Dorsolateral prefrontal cortex (tissue), 122 donors: ENCODE measurements at places on chromosomes 1 and 21.

- peak; percentile 65 for DNase-seq
These were observed at the start of gene VAV3 for GRCh38 chr1:107965110-107965991. Gene VAV3, minus strand, starts transcription at chr1:107965180. Its CDS starts 311 bp downstream, at chr1:107964869.

GRCh38 chr1:154774175-154774855 lies 95.8 kb downstream of the KCNN3 start:
- DNase-seq = no peak

DNA sequence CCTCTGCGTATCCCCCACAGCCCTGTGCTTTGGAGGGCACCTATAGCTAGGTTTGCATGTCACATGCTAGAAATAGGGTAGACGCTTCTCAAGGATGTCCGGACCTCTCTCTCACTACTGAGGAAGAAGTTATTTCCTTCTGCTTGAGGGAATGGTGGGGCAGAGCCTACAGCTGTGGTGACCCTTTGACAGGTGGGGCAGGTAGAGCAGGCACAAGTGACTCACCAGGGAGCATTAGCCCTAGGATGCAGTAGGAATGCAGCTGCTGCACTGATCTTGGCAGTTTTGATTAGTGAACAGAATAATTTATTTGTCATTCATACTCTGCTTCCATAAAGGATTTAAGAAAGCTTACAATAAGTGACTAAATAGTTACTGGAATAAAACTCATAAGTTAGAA lies 129.6 kb upstream of the HOOK1 start:
- DNase-seq = no peak

GRCh38 chr1:119611701-119612113 lies 36.4 kb downstream of the ZNF697 start:
- DNase-seq = peak; percentile 69

GRCh38 chr1:224509907-224510306 lies 75.3 kb upstream of the WDR26 start:
- no peak for DNase-seq

GRCh38 chr1:22281521-22282363 lies 138.8 kb upstream of the WNT4 start:
- DNase-seq = peak; percentile 13

GRCh38 chr21:23522751-23523150 lies 2084.5 kb downstream of the MRPL39 start:
- no peak for DNase-seq

- no peak for DNase-seq
These were observed 5.5 kb upstream of the RGS21 start for GRCh38 chr1:192311281-192311680.

DNA sequence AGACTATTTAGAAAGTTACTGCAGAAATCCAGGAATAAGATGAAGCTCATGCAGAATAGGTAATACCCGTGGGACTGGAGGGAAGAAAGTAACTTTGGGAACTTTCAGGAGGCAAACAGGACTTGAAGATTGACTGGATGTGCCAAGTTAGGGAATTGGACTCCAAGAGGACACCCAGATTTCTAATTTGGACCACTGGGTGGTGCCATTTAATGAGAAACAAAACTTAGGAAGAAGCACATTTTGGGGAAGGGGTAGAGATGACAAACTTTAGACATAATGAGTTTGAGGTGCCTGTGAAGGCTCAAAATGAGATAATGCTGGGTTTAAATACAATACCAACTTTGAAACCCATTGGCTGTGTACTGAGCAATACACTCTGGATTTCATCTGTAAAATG lies 3.3 kb upstream of the B4GALT3 start:
- DNase-seq = no peak

DNA sequence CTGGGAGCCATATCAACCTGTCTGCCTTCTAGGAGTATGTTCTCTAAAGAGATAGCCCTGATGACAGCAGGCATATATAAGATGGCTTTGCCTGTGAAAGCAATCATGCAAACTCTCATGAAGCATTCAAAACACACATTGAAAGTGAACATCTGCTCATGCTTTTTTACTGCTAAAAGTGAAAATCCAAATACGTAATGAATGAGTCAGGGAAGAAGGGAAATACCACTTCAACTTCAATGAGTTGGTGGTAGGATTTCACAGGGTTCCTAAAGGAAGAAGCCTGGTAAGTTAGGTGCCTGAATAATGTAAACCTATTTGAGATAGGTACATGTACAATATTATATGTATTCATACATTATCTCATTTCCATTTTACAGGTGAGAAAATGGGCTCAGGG lies 50.5 kb upstream of the SLFNL1 start:
- no peak for DNase-seq

DNA sequence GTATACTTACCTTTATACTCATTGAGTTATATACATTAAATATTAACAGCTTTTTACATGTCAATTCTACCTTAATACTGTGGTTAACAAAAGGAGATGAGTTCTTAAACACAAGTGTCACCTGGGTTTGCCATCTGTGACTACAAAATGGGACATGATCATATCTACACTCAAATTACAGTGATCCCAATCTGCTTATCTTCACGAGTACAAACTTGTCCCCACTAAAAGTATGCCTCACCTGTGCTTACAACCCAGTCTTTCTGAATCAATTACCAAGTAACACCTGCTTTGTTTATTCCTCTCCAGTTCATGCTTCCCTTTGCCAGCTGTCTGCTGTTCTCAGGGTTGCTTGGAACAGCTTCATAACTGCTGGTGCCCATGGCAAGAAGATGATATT lies 8.8 kb downstream of the CD1E start:
- no peak for DNase-seq

DNA sequence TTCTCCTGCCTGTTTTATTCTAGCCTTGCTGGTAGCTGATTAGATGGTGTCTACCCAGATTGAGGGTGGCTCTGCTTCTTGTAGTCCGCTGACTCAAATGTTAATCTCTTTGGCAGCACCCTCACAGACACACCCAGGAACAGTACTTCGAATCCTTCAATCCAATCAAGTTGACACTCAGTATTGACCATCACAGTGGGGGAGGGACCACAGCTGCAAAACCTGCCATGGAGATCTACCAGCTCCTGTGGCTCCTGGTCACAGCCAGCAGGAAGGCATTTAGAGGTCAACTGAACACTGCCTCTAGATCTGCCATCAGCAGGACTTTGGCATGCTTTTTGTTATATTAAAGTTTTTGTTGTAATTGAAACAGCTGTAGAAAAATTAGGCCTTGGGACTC lies 146.9 kb downstream of the RWDD3 start:
- DNase-seq = no peak

DNA sequence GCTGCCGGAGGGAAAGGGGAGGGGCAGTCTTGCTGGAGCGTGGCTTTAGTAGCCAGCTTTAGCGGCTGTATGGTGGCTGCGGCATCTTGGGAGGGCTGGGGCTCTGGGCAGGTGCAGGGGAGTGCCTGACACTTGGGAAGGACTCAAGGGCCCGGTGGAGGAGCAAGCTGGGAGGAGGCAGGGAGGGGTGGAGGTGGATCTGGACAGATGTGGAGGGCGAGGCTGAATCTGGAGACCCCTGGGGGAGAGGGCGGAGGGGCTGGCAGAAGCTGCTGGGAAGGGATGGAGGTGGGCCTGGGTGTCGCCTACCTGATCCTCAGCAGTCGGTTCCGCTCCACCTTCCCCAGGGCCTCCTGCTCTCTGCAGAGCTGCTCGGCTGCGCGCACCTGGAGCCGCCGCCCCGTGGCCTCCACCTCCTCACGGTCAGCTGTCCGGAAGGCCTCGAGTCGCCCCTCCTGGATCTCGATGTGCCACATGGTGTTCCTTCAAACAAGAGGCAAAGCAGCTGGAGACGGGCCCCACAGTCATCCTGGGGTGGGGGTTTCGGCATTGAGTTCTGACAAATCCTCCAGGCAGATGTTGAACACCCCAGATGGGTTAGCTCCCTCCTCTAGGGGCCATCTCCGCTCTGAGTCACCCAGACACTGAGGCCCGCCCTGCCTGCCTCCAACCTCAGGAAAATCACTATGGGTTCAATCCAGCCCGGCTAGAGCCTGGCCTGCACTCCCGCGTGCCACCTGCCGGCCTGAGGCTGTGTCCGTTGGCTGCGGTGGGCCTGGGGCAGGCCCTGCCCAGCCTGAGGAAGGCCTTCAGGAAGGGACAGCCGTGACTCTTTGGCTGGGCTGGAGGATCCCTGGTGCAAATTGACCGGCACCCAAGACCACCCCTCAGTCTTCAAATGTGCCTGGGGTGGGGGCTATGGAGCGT lies 29.6 kb downstream of the CFAP74 start:
- DNase-seq = no peak

DNA sequence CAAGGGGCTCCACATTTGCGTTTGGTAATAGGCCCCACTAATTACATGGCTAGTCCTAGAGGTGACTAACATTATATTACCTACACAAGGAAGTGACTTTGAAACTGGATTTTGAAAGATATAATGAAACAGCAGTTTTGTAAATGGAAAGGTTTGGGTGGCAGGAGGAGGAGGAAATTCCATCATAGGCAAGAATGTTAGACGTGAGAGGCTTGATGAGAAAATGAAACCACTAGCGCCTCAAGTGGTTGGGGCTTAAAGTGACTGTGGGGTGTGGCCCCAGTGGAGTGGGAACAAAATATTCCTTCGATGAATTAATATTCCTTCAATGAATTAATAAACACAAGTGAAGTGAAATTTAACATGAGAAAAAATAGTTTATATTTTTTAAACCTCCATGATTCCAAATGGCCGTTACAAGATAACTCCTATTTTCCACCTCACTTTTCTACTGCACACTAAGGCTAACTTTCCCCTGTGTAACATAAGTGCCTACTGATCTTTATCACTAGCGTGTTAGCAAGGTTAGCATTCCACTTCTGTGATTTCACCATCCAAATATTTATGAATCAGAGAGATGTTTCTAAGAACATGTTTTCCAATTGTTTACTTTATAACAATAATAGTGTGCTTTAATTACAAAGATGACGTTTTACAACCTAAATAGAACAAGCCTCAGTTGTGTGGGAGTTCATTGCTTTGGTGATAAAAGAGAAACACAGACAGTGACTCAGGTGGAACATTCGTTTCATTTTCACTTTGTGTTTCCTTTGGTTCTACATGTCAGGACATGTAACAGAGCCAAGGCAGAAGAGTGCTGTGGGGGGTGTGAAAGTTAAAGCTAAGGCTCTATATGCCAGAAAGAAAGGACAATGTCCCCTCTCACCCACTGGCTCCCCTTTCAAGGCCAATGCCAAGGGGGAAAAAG lies 12.5 kb upstream of the ATF3 start:
- no peak for DNase-seq

- DNase-seq = peak; percentile 67
These were observed 228.9 kb upstream of the TMEM51 start for GRCh38 chr1:14924455-14925331.

GRCh38 chr21:46362946-46363345 lies 39.0 kb downstream of the PCNT start:
- no peak for DNase-seq

DNA sequence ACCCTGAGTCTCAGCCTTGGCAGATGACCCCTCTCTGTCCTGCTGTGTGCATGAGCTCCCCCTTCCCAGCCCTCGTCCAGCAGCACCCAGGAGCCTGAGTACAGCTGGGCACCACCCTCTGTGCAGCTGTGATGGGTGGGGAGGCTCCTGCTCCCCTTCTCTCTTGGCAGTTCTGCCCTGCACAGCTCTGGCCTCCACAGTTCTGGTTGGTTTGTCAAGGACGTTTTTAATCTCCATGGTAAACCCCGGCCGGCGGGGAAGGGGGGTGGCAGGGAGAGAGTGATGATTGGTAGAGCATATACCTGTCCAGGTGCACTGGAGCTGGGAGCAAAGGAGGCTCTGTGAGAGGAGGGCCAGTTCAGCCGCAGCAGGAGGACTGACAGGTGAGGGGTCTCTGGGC lies at the start of gene CLCNKA:
CLCNKA (plus strand) TSS at position 356 of the 400 bp plus-strand sequence. CDS start 584 bp downstream, outside the sequence.
- DNase-seq = no peak

- no peak for DNase-seq
These were observed 64.2 kb downstream of the FAM163A start for GRCh38 chr1:179807291-179807690.

DNA sequence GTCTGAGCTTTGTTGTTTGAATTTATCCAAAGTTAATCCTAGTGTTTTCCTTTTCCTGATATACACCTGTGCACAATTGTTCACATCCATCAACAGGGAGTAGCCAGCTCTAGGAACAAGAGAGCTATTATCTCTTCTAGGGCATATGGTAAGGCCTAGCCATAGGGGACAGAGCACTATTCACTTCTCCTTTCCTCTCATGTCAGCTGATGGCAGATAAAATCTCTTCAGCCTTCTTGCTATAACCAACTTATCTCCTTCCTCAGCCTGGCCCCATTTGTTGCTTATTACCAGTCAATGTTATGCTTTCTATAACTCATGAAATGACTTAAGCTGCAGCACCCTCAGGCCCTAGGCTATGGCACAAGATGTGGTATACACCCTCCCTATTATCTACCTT lies 38.9 kb downstream of the PATJ start:
- no peak for DNase-seq

- no peak for DNase-seq
These were observed 59.7 kb downstream of the UBE2T start for GRCh38 chr1:202282025-202282371.

DNA sequence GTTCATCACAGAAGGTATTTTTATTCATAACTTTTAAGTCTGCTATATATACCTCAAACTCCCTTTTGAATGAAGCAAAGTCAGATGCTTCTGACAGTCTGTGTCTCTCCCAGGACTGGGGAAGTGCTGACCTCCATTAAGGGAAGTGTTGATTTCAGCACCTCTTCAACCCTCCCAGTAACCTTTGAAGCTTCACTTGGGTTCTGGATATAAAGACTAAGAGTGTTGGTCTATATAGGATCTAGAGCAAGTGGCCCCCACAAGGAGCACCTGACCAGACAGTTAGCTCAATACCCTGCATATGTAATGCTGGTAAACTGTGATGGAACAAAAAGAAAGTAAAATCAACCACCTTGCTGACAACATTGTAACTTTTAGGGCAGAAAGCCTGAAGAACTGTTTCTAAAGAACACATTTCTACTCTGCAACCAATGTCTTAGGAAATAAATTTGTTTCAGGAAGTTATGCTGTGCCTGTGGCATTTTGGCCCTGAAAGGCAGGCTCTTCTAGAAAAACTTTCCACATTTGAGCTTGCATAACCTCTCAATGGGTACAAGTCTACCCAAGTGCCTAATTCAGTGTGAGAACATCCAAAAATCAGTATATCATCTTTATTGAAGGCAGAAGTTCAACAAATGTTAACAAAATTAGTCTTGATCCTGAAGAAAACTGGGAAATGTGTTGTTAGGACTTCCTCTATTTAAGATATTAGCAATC lies 865 bp upstream of the PTPN22 start:
- DNase-seq = no peak

- DNase-seq = no peak
These were observed 607.1 kb downstream of the KCNT2 start for GRCh38 chr1:196001188-196001587.

DNA sequence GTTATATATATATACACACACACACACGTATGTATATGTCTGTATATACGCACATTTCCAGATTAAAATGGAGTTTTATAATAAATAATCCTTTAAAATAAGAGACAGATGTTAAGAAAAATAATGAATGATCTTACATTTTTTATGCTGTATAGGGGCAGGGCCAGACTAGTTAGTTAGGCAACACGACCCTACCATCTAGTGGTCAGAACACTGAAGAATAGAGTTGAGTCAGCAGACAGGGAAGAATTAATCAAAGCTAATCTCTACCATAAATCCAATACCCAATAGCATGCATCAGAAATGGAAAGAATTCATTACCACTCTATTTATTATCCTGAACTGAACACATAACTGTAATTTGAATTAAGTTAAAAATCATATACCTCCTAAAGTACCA lies 156.7 kb downstream of the BRINP3 start:
- DNase-seq = no peak

GRCh38 chr1:92728697-92729096 lies 56.2 kb downstream of the EVI5 start:
- DNase-seq = no peak

- DNase-seq = no peak
These were observed 67.8 kb downstream of the FASLG start for GRCh38 chr1:172726740-172727139.
